ENCODE measurements at places on chromosomes 4 and X.

- no peak for DNase-seq
These were observed 13.6 kb downstream of the PDCL2 start for GRCh38 chr4:55578341-55579010.

DNA sequence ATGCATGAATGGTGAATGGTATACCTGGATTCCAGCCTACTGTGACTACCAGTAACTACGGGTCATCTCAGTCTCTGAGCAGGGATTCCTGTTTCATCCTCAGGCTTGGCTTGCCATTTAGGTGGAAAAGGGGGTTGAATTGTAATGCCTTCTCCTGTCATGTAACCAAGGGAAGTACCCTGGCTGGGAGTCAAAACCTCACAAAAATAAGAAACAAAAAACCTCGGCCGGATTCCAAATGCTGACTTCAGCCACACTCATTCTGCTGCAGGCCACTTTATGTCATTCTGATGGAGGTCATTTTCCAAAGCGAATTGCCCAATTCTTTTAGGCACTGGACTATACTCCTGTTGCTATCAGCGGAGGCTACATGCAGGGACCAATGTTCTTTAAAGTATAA, 324.7 kb downstream of the LDB2 start:
- DNase-seq, result no peak

DNA sequence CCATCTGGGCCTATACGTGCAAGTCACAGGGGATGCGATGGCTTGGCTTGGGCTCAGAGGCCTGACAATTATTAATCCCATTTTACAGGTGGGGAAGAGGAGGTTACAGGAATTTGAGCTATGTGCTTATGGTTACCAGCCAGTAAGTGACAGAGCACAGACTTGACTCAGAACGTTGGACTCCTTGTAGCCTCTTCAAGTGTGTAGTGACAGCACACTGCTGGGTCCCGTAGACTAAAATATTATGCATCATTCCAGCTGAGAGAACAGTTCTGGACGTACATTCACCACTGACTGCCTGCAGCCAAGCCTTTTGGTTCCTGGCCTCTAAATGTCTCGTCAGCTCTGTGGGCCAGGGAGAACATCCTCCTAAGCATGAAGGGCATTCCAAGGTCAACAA, 314.5 kb downstream of the GPAT3 start:
- DNase-seq, result no peak

- peak; percentile 56 for DNase-seq
These were observed 1689.5 kb upstream of the PCDH10 start for GRCh38 chr4:131459430-131460101.

Data from NCI-H1694 (cell line).